ENCODE measurements at places on chromosomes 13 and 19.

GRCh38 chr13:51887468-51887867 is 25.7 kb downstream of the CCDC70 start:
- DNase-seq, result no peak

- DNase-seq, result no peak
These were observed 347 bp upstream of the TJP3 start for GRCh38 chr19:3707868-3708206.

DNA sequence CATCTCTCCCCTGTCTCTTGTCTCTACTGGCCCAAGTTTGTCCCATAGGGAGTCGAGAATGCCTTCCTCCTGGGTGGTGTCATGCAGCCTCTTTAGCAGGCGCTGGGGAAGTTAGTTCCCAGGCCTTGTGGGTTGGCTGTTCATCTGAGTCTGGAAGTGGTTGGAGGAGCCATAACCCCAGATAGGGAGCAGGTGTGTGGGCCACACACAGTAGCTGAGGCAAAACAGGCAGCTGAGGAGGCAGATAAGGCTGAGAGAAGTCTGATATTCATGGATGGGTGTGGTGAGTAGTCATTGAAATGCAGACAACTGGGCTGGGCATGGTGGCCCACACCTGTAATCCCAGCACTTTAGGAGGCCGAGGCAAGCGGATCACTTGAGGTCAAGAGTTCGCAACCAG is 40.9 kb upstream of the KPNA3 start:
- DNase-seq, result no peak

DNA sequence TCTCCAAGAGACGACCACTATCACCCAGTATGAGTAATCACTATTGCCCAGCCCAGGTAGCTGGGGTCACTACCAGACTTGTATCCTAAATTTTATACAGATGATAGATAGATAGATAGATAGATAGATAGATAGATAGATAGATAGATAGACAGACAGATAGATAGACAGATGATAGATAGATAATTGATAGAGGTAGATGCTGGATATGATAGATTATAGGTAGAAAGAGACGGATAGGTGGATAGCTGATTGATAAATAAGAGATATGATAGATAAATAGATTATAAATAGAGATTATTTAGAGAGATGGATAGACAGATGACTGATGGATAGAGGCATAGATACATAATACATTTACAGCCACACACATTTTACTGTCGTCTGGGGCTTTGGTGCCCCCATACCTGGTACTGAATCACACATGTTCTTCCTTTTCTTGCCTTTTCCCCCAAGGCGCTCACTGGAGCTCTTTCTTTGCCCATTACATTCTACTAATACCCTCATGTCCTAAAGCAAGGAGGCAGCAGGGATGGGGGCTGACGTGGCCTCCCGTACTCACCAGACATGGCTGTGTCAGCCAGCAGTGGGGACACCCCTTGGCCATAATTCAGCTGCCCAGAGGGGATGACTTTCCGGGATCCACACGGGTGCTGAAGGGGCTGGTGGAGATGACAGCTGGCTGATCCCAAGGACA is 44.6 kb upstream of the CCNE1 start:
- no peak for DNase-seq

GRCh38 chr19:19750842-19751790 is 18.2 kb upstream of the ZNF14 start:
- peak; percentile 56 for DNase-seq

GRCh38 chr19:21045028-21045427 is 24.6 kb downstream of the ZNF430 start:
- DNase-seq, result no peak

- no peak for DNase-seq
These were observed 537.5 kb downstream of the DCT start for GRCh38 chr13:93942016-93942415.

GRCh38 chr19:46232029-46232428 is 2.5 kb downstream of the IGFL1 start:
- DNase-seq, result no peak

DNA sequence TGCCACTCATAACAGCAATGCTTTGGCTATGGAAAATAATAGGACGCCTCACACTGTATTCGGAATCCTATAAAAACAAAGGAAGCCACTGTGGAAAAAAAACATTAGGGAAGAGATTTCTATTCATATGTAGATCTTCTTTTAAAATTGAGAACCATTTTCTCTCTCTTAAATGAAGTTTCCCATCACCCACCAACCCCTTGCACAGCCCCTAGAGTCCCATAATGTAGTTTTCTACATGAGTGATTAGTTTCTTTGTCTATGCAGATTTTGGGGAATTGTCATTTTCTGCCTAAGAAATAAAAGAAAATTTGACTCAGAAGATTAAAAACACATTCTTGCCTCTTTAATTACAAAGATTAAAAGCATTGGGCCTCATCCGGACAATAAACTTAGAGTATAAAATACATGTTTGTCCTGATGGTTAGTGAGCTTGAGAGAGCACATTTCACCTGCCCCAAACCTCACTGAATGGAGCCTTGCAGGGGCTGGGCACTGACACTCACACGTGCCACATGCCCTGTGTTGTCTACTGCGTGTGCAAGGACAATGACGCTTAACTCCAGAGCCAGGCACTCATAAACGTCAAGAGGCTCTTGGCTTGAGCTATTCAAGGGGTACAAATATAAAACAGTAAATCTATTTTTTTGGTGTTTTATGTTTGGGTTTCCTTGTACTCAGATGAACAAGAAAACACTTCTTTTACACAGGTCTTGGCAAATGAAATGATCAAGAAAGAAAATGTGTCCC is 40.0 kb upstream of the KL start:
- peak; percentile 10 for DNase-seq

- no peak for DNase-seq
These were observed 1.4 kb downstream of the TIMM44 start for GRCh38 chr19:7941895-7942596.

GRCh38 chr13:110521946-110522345 is 39.6 kb downstream of the RAB20 start:
- DNase-seq, result no peak

DNA sequence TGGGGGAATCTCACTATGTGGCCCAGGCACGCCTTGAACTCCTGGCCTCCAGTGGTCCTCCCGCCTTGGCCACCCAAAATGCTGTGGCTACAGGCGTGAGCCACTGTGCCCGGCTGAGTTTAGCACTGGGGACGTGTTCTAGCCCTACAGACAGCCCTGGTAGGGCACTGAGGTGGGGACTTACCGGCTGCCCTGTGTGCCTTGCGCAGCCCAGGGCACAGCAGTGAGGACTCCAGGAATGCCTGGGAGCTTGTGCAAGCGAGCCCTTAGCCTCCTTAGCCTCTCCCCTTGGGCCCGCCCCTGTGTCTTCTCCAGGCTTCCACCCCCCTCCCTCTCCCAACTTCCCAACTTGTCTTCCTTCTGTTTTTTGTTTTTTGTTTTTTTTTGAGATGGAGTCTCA is 21.0 kb downstream of the CCNE1 start:
- no peak for DNase-seq

GRCh38 chr13:39881887-39882286 is 226.4 kb downstream of the COG6 start:
- DNase-seq, result no peak

- DNase-seq, result no peak
These were observed 18.0 kb upstream of the ITGBL1 start for GRCh38 chr13:101434486-101434885.

- no peak for DNase-seq
These were observed 2.2 kb upstream of the SPRYD7 start for GRCh38 chr13:49938314-49938713.

- DNase-seq, result no peak
These were observed 34.9 kb upstream of the MLNR start for GRCh38 chr13:49185264-49185663.

DNA sequence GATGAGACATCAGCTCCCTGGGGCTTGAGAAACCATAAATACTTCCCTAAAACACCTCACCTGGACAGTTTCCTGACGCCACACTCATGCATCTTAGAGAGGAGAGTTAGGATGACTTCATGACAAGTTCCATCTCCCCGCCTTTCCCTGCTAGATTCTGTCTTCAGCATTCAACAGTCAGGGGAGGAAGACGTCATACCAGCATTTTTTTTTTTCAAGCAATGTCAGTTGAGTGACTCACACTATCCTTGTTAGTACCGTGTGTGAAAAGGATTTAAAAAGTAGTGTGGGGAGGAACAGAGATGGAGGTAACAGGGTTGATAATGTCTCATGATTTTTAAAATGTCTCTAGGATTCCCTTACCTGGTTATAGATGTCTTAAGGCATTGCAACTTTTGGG is at the start of gene OR7D2:
OR7D2 (plus strand) TSS at position 79 of the 400 bp plus-strand sequence. CDS start 6,803 bp downstream, outside the sequence.
- DNase-seq, result no peak

- DNase-seq, result no peak
These were observed 475.6 kb downstream of the COG6 start for GRCh38 chr13:40130871-40131636.

DNA sequence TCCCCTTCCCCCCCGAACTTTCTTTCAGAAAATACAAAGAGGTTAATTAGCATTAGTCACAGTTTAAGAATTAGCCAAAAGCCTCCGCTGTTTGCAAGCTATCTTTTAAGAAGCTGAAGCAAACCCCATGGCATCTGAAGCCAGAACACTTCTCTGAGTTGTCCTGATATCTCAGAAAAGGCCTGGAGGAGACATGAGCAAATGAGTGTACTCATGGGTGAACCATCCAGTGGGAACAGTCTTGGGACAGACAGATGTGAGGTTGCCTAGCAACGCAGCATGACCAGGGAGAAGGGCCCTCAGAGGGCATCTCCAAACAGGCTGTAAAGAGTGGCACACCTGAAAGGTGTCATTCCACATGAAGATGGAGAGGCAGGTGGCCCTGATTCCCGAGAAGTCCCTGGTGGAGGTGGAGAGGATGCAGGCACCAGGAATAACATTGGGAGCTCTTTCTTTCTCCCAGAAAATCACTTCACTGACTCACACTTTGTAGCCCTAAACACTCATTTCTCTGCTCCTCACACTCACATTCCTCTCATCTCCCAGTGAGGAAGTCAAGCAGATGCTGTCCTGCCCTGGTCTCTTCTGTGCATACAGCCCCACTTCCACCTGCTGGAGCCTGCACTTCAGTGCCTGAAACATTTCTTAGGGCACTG is 87.0 kb upstream of the TSHZ3 start:
- no peak for DNase-seq

GRCh38 chr19:5561559-5561958 is 6.2 kb downstream of the TINCR start:
- no peak for DNase-seq

GRCh38 chr13:23554000-23554399 is 16.2 kb upstream of the TNFRSF19 start:
- no peak for DNase-seq

DNA sequence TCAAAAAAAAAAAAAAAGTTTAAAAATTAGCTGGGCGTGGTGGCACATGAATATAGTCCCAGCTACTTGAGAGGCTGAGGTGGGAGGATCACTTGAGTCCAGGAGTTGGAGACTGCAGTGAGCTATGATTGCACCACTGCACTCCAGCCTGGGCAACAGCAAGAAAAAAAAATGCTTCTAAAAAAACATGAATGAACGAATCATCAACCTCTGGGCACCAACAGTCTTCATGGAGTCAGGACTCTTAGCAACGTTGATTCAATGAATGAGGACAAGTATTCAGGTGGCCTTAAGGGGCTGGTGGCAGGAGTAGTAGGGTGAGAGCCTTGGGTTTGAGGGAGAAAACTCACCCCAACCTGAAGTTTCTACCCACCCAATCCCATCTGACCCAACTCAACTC is 20.6 kb upstream of the OLFM2 start:
- DNase-seq, result no peak

DNA sequence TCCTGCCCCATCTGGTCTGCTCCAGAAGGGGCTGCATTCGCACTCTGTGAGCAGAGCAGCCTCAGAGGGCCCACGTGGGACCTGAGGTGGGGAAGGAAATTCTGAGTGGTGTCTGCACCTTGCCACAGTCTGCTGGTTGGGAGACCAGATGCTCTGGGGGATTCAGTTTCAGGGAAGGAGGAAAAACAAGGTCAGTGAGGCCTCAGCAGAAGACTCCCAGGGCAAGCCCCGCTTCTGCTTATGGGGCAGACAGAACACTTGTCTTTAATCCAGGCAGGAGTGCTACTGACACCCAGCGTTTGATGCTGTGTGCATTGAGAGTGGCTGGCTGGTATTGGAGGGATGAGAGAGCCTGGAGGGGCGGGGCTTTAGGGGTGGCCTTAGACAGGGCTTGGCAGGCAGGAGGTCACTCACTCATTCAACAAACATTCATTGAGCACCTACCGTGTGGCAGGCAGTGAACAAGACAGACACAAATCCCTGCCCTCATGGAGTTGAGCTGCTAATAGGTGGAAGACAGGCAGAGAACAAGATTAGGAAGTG is 4.9 kb upstream of the CLEC17A start:
- DNase-seq, result no peak

DNA sequence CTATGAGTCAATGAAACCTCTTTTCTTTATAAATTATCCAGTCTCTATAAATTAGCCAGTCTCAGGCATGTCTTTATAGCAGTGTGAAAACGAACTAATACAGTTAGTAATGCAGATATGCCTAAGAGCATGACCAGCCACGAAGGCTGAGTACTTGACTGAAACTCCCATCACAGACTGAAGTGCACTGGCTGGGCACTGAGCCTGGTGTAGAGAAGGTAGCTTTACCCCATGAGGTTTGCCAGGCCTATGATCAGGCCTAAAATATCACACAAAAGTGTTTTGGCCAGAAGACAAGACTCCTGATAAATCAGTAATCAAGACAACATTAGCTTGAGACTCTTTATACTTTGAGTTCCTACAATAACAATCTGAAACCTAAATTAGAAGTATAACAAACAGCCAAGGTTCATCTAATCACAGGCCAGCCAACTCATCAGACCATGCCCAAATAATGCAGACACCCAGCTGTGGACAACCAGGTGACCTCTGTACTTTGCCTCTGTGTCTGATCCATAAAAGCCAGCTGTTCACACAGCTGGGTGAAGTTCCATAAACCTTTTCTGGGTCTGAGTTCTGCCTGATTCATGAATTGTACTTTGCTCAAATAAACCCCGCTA is 771.8 kb upstream of the SLITRK1 start:
- no peak for DNase-seq

DNA sequence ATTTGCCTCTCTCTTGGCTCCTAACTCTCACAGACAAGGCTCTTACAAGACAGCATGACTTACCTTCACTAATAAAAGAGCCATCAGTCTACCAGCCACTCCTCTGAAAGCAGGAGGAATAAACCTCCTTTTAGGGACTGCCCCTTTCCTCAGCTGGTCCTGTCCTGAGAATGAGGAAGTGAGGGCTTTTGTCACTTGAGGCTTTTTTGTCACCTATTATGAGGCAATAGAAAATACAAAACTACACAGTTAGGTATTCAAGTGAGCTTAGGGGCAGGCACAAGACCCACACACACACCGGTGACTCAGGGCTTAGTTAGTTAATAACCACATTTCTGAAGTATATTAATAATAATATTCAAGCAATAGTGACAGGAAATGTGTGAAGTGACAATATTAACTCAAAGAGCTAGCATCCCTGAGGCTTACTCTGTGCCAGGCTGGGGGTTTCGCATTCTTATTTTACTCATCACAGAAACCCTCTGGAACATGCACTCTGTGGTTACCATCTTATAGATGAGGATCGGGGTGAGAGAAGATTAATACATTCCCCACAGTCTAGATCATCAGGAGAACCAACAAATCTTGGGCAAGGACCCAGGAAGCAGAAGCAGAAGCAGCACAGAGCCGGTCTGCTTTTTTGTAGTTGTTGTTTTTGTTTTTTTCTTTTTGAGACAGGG is 379.9 kb downstream of the LIG4 start:
- peak; percentile 4 for DNase-seq
